ENCODE measurements at places on chromosomes 2 and 18.
A peak's percentile ranks its signal among the peaks of the same experiment; 100 is the strongest.

GRCh38 chr2:61689568-61689967, 151.4 kb upstream of the XPO1 start:
- no peak for DNase-seq

- DNase-seq, result no peak
These were observed 74.9 kb downstream of the TDRD15 start for GRCh38 chr2:21198637-21199036.

GRCh38 chr2:75311521-75311920, 112.2 kb upstream of the TACR1 start:
- no peak for DNase-seq

DNA sequence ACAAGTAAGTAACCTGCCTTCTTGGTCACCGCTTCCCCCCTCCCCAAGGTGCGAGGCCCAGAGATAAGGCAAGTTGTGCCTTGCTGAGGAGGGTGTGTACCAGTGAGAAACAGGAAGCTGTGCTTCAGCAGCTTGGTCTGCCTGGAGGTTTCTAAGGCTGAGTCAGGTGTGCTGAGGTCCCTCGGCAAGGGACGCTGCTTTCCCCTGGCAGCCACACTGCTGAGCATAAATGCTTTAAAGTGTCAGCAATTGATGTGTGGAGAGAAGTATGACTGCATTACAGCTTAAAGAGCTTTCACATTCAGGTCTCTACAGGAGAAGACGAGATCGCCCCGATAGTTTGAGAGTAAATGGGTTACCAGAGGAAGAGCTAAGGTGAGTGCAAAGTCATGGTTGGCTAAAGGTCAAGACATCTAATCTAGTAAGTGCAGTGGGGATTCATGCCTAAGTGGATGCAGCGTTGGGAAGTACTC, 86.9 kb downstream of the LIMS1 start:
- DNase-seq, result peak; percentile 73

GRCh38 chr2:182895798-182896197, 29.4 kb upstream of the FRZB start:
- no peak for DNase-seq

- no peak for DNase-seq
These were observed 161.1 kb downstream of the LTBP1 start for GRCh38 chr2:33107690-33108482.

GRCh38 chr2:56580242-56580641, 396.5 kb downstream of the CCDC85A start:
- DNase-seq, result no peak

GRCh38 chr2:237350597-237350996, 63.4 kb downstream of the COL6A3 start:
- no peak for DNase-seq

DNA sequence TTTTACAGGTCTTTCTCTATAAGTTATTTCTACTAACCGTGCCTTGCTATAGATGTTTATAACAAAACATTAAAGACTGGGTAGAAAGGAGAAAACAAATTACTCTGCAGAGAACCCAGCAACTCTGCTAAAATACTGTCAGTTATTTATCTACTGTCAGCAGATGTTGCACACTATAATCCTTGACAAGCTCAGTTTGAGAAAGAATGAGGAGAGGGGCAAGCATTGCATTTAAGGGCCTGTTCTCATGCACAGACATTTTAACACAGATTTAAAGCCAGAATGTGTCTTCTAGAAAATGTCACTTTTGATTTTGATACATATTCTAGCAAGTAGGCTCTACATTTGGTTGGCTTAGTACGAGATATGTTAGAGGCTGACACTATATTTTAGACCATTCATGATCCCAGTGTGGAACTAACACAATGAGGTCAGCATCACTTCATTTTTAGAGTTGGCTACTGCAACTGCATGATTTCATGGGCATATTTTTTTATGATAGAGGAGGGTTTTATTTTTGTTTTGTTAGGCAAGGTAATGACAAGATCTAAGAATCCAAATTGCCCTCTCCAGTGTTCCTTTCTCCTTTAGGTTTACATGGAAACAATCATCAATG, 516.4 kb downstream of the ZEB2 start:
- DNase-seq, result no peak

DNA sequence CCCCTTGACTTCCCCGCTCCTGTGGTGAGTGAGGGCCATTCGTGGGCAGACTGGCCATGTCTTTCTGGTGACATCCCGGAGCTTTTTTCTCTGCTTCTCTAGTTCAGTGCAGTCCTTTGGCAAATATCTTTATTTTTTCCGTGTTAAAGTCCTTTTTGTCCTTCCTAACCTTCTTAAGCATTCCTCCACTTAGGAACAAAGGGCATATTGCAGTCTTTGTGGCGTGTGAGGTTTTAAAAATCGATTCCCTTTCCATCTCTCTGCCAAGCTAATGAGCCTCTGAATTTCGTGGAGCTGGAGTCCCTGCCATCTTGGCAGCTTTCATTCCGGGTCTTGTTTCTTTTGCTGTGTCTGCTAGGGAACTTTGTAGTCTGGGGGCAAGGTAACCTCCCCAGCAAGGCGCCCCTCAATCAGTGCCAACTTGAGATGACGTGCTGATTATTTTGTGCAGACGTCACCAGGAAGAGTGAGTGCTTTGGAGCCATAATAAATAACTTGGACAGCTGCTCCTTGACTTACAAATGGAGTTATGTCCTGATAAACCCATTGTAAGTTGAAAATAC, 5.1 kb downstream of the CNNM3 start:
- no peak for DNase-seq

DNA sequence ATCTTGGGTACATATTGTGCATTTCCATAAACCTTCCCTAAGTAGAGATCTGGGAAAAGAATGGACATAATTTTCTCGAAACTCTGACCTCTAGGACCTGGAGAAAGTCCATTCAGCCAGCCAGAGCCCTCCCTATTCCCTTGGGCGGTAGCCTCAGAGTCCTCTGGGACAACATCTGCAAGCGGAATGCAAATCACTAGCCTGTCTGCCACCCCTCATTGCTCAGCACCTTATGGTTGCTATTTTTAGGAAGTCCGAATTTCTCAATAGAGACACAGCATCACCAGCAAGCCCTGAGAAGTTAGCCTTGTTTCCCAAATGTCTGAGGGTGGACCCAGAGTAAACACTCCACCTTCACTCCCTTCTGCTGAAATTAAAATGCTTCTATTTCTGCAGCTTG, 17.6 kb upstream of the CD28 start:
- DNase-seq, result no peak

All from activated T-cell treated with anti-CD3 and anti-CD28 coated beads, Interleukin-2, amount 50 U/mL, for 4 hours (primary cell).